Caco-2 (cell line): ENCODE measurements at places on chromosomes 16 and 17.

DNA sequence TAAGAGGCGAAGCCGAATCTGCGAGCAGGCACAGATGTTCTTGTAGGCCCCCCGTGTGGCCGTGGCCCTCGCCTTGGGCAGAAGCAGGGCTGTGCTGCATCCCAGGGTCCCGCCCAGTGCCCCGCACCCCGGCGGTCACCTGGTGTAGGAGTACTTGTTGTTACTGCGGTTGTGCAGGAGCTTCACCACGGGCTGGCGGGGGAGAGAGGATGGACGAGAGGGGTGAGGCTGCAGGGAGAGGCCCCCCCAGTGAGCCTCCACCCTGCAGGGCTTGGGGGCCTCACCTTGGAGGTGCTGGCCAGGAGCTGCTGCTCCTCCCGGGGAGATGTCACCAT is 11.4 kb downstream of the ASPHD1 start:
- no peaks in the 10 kb centered on the region for H3K27me3 ChIP-seq
- no peak overlapping the region for H3K4me3 ChIP-seq
- no peaks in the 10 kb centered on the region for H3K4me1 ChIP-seq
- H3K36me3 ChIP-seq = no peaks in the 10 kb centered on the region
- no peak overlapping the region for H3K27ac ChIP-seq

GRCh38 chr17:73262676-73263642 is 1.3 kb upstream of the CPSF4L start:
- no peaks in the 10 kb centered on the region for H3K27me3 ChIP-seq
- no peaks in the 10 kb centered on the region for H3K4me1 ChIP-seq
- H3K36me3 ChIP-seq = no peaks in the 10 kb centered on the region
- H3K27ac ChIP-seq = no peak overlapping the region

DNA sequence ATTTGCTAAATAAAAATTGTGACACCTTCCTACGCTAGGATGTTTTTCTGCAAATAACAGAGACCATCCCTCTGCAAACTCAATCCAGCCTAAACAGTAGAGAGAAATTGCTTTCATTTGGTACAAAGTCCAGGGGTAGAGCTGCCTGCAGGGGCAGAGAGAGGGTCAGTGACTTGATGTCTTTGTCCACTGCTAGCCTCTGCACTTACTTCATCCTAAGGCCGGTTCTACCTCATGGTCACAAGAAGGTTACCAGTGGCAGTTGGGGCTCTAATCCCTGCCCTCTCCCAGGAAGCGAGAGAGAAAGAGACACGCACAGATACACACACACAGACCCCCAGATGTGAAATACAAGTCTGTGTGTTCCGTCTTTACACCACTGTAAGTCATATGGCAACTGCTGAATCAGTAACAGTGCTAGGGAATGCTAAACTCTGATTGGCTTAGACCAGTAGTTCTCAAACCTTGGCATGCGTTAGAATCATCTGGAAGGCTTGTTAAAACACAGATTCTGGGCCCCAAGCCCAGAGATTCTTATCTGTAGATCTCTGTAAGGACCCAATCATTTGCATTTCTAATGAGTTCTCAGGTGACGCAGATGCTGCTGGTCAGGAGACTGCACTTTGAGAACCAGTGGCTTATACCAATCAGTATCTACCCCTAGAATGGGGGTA is 13.1 kb upstream of the LPCAT2 start:
- peaks cover 14% of the 10 kb centered on the region for H3K4me1 ChIP-seq
- H3K27ac ChIP-seq = no peak overlapping the region
- H3K36me3 ChIP-seq = no peaks in the 10 kb centered on the region
- no peak overlapping the region for H3K4me3 ChIP-seq

DNA sequence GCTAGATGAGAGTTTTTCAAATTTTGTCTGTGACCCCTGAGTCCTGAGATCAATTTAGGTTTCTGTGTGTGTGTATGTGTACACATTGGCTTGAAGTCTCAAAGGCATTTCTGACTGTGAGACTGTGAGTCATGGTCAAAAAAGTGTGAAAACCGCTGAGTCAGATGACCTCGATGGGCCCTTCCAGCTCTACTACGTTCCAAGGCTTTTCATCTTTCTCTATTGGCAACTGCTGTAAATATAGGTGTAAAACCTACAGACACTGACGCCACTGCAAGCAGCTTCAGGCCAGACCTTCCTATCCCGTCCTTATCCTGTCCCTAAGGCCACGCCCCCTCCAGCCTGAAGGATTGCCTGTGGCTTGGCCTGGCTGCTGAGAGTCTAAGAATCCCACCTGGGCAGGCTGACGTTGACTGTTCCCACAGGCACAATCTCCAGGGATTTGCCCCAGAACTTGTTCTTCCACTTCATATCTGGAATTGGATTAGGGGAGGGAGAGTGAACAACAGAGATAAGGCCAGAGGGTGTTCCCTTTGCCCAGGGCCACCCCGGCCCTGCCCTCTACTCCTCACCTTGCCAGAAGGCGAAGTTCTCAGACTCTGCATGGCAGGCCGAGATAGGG is 11.3 kb downstream of the OSBPL7 start:
- H3K27ac ChIP-seq = peak overlapping the region; percentile 93
- peaks cover 12% of the 10 kb centered on the region; the same call in 1 of the 2 replicates for H3K36me3 ChIP-seq
- H3K4me3 ChIP-seq = no peak overlapping the region
- no peaks in the 10 kb centered on the region for H3K27me3 ChIP-seq
- peaks cover 36% of the 10 kb centered on the region for H3K4me1 ChIP-seq

DNA sequence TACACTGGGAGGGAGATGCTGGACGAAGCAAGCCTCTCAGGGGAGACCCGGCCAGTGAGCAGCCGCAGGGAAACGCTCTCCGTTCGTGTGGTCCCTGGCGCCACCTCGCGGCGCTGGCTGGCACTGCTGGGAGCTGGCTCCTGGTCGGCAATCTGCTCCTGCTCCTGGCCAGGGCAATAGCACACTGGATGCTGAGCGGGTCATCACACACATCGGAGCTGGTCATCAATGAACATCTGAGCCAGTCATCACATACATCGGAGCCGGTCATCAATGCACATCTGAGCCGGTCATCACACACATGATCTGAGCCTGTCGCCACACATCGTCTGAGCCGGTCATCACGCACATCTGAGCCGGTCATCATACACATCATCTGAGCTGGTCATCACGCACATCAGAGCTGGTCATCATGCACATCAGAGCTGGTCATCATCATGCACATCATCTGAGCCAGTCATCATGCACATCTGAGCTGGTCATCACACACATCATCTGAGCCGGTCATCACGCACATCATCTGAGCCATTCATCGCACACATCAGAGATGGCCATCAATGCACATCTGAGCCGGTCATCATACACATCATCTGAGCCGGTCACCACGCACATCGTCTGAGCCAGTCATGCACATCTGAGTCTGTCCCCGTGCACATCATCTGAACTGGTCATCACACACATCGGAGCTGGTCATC is 217.3 kb downstream of the RBFOX3 start:
- no peak overlapping the region for H3K27ac ChIP-seq
- no peaks in the 10 kb centered on the region; the same call in none of the 2 replicates for H3K27me3 ChIP-seq
- DNase-seq = peak; percentile 76
- H3K4me1 ChIP-seq = no peaks in the 10 kb centered on the region

- H3K4me3 ChIP-seq = no peak overlapping the region
- no peaks in the 10 kb centered on the region for H3K4me1 ChIP-seq
- H3K36me3 ChIP-seq = no peaks in the 10 kb centered on the region
- H3K27me3 ChIP-seq = no peaks in the 10 kb centered on the region
- DNase-seq = no peak
These were observed 38.4 kb upstream of the VWA3A start for GRCh38 chr16:22053921-22054341.
